ENCODE measurements at places on chromosomes 13 and 19. TPM values are rescaled to one million over a fixed set of nuclear protein-coding genes. Genes with fewer than 3 reads are reported as not detected.

DNA sequence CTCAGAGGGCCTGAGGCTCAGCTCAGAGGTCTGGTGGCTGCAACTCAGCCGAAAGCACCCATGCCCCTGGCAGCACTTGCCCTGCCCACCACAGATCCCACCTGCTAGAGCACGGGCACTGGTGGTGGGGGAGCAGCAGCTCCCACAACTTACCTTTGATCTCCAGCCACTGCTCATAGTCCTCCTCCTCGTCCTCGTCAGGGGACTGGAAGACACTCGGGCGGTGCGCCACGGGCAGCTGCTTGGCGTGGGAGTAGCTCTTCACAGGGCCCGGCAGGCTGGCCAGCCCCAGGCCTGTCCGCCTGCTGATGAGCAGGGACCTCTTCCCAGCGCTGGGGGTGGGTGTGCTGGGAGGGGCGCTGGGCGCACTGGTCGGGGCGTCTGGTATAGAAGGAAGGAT, 14.6 kb downstream of the SUGP1 start:
- no peak for DNase-seq

DNA sequence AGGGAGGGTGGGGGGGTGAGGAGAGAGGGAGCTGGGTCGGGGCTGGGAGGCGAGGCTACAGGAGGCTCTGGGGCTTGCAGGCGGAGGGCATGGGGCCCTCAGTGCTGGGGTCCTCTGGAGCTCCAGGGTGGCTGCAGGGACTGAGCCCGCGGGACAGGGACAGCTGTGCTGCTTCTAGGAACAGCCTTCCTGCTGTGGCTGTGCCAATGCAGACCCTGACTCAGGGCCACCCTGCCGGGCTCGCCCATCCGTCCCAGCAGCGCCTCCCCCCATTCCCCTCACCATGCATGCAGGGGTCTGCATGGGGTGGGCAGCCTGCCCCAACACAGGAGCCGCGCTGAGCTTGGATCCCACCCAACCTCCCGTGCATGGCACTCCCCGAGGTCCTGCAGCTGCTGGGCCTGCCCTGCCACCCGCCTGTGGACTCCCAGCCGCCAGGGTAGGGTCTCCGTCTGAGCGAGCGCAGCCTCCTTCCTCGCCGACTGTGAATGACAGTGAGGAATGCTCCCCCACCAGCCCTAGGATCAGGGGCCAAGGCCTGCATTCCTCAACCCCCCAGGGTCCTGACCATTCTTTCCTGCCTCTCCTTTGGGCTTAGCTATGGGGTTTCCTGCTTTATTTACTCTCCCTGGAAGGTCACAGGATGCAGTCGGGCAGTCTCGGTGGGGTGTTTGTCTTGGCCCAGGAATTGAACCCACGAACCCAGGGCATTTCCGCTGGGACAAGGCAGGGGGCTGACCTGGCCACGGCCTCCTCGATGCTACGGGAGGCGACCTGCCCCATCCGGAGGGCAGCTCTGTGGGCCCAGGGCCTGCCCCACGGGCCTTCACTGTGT, 23.4 kb downstream of the CEBPG start:
- DNase-seq: no peak

GRCh38 chr19:43478323-43478722, 12.9 kb upstream of the LYPD3 start:
- no peak for DNase-seq

DNA sequence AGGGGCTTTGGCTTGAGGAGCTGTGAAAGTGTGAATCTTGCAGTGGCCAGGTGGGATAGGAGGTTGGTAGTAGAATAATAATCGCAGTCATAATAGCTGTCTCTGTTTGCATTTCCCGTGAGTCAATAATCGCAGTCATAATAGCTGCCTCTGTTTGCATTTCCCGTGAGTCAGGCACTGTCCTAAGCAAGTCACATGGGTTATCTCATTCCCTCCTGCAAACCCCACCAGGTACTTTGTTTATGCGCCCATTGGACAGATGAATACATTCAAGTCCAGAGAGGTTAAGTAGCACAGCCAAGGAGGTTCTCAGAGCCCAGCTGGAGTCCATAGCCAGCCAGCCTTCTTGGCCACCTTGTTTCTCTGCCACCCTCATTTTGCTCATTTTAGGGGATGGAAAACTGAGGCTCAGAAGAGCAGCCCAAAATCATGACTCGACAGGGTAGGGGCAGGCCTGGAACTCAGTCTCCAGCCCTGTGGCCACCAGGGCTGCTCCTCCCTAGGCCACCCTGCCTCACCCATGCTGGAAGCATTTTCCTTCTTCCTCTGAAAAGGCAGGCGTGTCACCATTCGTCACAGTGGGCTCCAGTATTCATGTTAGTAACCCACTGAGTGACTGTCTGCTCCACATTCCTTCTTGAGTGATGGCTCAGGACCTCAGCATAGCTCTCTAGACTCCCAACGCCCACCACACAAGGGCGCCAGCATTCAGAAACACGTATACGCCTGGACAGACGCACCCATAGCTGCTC, 206.2 kb downstream of the URI1 start:
- DNase-seq: no peak

- no peak for DNase-seq
Measured at GRCh38 chr19:29831686-29832085, 19.9 kb downstream of the CCNE1 start.

GRCh38 chr19:58582985-58583384, 9.8 kb upstream of the MZF1 start:
- DNase-seq: no peak

DNA sequence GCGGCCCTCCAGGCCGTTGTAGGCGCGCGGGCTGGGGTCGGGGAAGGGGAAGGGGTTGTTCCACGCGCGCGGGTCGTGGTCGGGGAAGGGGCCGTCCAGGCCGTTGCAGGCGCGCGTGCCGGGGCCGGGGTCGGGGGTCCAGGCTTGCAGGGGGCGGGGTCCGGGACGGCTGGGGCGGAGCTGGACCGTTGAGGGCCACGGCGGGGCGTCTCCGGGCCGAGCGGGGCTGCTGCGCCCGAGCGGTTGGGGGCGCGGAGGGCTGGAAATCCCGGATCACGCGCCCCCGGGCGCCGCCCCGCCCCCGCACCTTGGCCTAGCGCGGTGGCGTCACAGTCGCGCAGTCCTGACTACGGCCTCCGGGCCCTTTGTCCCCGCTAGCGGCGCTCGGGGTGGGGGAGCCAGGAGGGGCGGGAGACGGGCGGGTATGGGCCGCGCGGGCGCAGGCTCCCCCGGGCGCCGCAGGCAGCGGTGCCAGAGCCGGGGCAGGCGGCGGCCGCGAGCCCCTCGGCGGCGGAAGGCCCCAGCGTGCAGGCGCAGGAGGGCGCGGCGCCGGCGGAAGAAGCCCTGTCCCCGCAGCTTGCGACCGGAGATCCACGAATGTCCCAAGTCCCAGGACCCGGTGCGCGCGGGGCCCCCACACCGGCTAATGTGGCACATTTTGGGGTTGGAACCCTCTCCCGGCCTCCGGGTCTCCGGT, 665 bp downstream of the GPX4 start:
- DNase-seq: no peak

GRCh38 chr13:51945149-51945548, 66.1 kb downstream of the ATP7B start:
- no peak for DNase-seq

DNA sequence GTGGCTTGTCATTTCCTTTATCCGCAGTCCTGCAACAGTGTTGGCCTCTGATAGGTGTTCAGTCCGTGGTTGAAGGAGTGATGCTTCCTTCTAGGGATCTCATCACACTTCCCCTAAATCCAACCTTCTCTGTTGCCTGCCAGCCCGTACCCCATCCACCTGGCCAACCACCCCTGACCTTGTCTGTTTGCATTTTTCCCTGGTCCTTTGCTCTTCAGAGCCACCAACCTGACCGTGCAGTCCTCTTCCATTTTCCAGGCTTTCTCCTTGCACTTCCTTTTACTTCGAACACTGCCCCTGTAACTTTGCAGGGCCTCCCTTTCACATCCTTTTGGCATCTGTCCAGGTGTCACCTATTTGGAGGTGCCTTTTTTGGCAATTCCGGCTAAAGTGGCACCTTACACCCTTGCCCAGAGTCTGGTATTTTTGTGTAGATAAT, 696 bp downstream of the ZNF460 start:
- DNase-seq: no peak

- no peak for DNase-seq
Measured at GRCh38 chr13:50940509-50940908, 30.9 kb downstream of the RNASEH2B start.

DNA sequence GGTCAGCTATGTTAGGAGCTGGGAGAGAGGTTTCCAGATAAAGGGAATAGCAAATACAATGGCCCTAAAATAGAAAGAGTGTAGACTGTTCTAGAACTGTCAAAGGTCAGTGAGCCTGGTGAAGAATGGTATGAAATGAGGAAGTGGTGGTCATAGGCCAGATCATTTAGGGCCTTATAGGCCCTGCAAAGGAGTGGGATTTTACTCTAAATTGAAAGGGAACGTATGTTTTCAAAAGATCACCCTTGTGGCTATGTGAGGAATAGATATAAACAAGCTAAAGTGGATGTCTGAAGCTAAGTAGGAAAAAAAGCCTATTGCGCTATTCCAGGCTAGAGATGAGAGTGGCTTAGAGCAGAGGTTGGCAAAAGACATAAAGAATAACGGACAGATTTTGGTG, 70.7 kb upstream of the TDRD3 start:
- DNase-seq: no peak

GRCh38 chr19:48836089-48837017, at the start of gene HSD17B14:
Gene HSD17B14 (minus strand): TSS chr19:48836491. CDS start chr19:48836411, 80 bp downstream.
- DNase-seq: no peak

- DNase-seq: no peak
Measured at GRCh38 chr13:46926916-46927590, 30.2 kb upstream of the HTR2A start.

GRCh38 chr19:15669440-15669839, 3.4 kb upstream of the CYP4F12 start:
- no peak for DNase-seq

GRCh38 chr19:12111943-12112637, 28.1 kb downstream of the ZNF20 start:
- no peak for DNase-seq

DNA sequence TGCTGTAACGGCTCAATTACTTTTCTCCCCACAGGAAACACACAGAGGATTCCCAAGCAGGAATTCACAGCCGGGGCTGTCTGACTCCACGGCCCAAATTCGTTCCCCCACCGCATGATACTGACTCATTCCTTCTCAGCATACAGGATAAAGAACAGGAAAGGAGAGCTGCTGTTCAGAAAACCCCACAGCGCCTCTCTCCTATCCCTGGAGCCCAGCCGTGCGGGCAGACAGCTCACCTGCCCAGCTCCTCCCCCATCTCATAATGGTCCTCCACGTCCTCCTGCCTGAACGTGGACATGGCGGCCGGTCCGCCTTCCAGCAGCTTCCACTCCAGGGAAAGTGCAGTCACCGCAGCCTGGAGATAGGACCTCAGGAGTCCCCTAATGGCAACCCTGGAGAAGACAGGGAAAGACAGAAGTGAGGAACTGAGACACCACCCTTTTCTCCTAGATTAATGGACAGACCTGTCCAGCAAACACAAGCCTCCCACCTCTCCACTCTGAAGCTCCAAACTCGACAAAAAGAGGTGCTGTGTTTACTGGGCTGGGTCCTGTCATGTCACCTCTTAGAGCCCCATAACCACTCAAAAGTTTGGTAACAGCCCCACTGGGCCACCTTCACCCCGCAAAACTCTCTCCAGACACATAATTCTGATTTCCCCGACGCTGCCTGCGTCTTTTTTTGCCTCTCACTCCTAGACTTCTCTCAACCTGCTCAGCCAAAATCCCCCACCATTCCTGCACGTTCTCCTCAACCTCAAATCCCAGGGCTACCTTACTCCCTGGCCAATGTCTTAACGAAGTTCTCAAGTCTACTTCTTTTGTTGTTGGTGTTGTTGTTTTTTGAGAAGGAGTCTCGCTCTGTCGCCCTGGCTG, 1.2 kb downstream of the DAPK3 start:
- no peak for DNase-seq

DNA sequence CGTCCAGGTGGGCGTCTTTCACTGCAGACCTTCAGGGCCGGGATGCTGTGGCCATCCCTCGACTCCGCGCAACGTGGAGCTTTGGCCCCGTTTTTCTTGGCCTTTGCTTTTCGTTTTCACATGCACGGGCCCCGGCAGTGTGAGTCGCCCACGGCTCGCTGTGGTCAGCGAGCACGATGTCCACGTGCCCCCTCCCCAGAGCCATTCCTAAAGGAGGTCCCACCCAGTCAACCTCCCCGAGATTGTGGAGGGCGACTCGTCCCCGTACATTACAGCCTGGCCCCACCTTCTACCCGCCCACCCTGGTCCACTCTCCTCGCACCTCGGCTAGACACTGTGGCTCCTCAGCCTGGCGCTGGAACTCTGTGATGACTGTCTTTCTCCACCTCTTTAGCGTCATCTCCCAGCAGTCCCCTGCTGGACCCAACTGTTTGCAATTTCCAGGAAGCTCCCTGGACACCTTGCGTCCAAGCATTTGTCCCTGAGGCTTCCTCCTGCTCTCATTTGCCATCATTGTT, 405 bp downstream of the ZNF446 start:
- DNase-seq: no peak

DNA sequence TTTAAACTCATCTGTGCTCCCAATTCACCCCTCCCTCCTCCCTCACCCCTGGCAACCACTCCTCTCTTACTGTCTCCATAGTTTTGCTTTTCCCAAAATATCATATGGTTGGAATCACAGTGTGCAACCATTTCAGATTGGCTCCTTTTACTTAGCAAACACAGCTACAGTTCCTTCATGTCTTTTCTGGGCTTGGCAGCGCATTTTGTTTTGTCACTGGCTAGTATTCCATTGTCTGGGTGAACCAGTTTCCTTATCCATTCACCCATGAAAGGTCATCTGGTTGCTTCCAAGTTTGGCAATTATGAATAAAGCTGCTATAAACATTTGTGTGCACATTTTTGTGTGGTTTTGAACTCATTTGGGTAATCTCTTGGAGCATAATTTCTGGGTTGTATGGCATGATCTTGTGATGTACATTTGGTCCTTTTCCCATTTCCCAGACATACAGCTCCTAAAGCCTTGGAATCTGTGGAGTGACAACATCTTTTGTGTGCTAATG, 23.9 kb upstream of the GAS6 start:
- peak; percentile 87 for DNase-seq

DNA sequence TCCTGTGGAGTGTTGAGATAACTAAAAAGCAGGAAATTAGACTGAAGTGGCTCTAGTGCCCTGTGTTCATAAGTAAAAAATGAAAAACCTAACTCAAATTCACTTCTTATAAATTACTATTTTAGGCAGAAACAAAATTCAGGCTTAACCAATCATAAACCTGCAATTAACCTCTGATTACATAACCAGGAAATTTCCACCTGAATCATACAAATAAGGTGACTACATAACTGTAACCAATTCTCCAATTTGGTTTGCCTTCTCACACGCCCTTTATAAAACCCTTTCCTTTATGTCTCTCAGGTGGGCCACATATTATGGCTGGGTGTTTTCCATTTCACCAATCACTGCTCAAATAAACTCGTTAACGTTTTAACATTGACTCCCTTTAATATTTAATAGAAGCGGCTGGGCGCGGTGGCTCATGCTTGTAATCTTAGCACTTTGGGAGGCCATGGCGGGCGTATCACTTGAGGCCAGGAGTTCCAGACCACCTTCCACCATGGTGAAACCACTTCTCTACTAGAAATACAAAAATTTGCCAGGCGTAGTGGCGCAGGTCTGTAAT, 22.9 kb upstream of the ZNF724 start:
- DNase-seq: no peak

GRCh38 chr19:43620061-43621001, 902 bp upstream of the ZNF428 start:
- DNase-seq: peak; percentile 93

The ZNF208 gene
- total RNA-seq: 15.0 TPM

The TNNI3 gene
- not detected for total RNA-seq

The ZNF177 gene
- 2.1 TPM for total RNA-seq

The FXYD3 gene
- 3.2 TPM for total RNA-seq
